Activated CD4-positive, alpha-beta T cell treated with anti-CD3 and anti-CD28 coated beads for 36 hours (primary cell): ENCODE measurements at places on chromosomes 1 and 21. TPM values are rescaled to one million over a fixed set of nuclear protein-coding genes. Genes with fewer than 3 reads are reported as not detected.

- no peak for DNase-seq
- H3K27me3 ChIP-seq = no peaks in the 10 kb centered on the region
- H3K4me1 ChIP-seq = no peaks in the 10 kb centered on the region
- H3K4me3 ChIP-seq = no peak overlapping the region
- no peaks in the 10 kb centered on the region for H3K36me3 ChIP-seq
Measured at GRCh38 chr1:29878501-29878900, 642.2 kb downstream of the PTPRU start.

- H3K27me3 ChIP-seq = peaks cover 38% of the 10 kb centered on the region
- no peak overlapping the region for H3K4me3 ChIP-seq
- H3K27ac ChIP-seq = no peak overlapping the region
- H3K4me1 ChIP-seq = no peaks in the 10 kb centered on the region
- no peaks in the 10 kb centered on the region for H3K36me3 ChIP-seq
Measured at GRCh38 chr1:18353528-18353927, 127.2 kb upstream of the KLHDC7A start.

GRCh38 chr1:210687582-210688279, 359.0 kb downstream of the HHAT start:
- H3K36me3 ChIP-seq = no peaks in the 10 kb centered on the region
- H3K27me3 ChIP-seq = no peaks in the 10 kb centered on the region

- peaks cover 5% of the 10 kb centered on the region for H3K27me3 ChIP-seq
- no peak overlapping the region for H3K4me3 ChIP-seq
- no peaks in the 10 kb centered on the region for H3K36me3 ChIP-seq
- no peak for DNase-seq
- no peaks in the 10 kb centered on the region for H3K4me1 ChIP-seq
Measured at GRCh38 chr1:44591381-44591780, 82.9 kb downstream of the TMEM53 start.

The OLFML3 gene
- not detected for total RNA-seq

DNA sequence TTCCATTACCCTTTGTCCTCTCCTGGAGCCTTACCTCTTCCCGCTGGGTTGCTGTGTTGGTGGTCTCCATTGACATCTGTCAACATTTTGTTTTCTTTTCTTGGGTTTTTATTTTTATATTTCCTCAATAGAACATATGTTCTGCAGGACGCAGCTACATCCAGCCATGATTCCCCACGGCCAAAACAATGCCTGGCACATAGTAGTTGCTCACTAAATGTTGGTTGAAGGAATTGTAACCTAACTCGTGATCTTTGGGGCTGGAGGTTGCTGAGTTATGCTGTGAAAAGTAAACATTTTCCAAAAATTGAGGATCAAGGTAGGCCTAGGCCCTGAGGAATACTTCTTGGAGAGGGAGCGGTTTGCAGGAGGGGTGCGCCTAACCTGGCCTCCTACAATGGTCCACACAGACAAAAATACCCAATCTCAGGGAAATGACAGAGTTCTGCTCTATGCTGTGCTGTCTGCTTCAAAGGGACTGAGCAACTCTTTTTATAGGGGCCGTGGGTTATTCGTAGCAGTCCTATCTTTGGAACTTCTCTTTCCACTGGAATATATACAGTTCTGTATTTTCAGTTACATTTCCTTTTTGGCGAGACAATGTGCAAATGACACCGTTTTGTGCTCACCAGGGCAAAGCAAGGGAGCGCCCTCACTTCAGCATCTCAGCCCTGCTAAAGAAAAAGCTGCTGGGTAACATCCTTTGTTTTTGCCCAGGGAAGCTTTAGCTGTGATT, 1.4 kb downstream of the PDPN start:
- no peaks in the 10 kb centered on the region for H3K36me3 ChIP-seq
- H3K4me1 ChIP-seq = no peaks in the 10 kb centered on the region
- no peak overlapping the region for H3K4me3 ChIP-seq
- DNase-seq = no peak
- H3K27me3 ChIP-seq = peaks cover 50% of the 10 kb centered on the region

The TMEM240 gene
- total RNA-seq = 0.42 TPM

GRCh38 chr1:216430744-216431143, 7.5 kb upstream of the USH2A start:
- no peaks in the 10 kb centered on the region for H3K27me3 ChIP-seq
- no peaks in the 10 kb centered on the region for H3K36me3 ChIP-seq
- H3K4me3 ChIP-seq = no peak overlapping the region
- H3K4me1 ChIP-seq = no peaks in the 10 kb centered on the region
- DNase-seq = no peak

- no peaks in the 10 kb centered on the region for H3K36me3 ChIP-seq
- peaks cover 6% of the 10 kb centered on the region for H3K27me3 ChIP-seq
- DNase-seq = no peak
- no peaks in the 10 kb centered on the region for H3K4me1 ChIP-seq
- H3K27ac ChIP-seq = no peak overlapping the region
Measured at GRCh38 chr1:29629814-29630516, 393.6 kb downstream of the PTPRU start.

DNA sequence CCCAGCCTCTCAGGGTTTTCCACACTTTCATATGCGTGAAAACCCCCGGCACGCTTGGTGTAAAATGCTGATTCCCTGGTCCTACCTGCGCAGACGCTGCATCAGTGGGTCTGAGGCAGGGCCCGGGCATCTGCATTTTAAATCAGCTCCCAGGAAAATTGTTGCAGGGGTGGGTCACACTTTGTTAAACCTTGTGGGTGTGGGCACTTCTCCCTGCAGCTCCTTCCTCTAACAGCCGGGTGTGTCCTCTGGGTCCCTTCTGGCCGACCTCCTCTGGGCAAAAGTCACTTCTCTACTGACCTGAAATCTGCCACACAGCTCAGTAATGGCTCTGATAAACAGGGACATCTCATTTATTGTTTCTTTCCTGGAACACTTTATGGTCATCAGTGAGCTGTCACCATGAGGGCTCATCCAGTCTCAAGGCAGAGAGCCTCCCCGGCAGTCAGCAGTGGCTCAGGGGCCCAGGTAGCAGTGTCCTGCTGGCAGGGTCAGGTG, 52.8 kb upstream of the TMPRSS2 start:
- no peak for DNase-seq
- no peak overlapping the region for H3K4me3 ChIP-seq
- no peaks in the 10 kb centered on the region for H3K36me3 ChIP-seq
- H3K4me1 ChIP-seq = peaks cover 11% of the 10 kb centered on the region

DNA sequence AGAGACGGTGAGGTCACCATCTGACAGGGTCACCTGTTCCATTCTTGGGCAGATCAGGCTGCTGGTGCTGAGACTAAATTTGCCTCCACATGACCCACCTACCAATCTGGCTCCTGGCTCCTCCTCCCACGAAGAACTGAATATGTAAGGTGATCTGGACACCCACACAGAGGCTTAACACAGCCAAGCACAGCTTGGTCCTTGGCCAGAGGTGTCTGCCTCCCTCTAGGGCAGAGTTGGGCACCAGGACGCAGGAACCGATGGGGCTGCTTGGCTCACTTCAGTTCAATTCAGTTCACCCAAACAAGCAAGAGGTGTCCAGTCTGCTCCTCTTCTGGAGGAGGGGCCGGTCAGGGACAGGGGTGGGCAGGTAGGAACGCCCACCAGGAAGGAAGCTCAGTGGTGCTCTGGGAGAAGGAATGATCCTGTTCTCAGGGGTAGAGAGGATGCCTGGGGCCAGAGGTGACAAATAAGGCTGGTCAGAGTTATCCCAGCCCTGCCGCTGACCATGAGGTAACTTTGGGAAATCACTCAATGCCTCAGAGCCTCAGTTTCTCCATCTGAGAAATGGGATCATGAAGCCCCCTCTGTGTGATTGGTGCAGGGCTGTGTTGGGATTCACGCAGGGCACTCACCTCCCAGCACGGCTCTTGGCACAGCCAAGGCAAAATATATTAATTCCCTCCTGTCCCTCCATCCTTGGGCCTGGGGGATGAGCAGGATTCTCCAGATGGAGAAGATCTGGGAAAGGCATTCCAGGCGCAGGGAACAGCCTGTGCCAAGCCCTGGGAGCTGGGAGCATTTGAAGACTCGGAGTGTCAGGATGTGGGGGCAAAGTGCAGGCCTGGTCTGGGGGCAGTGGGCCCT, 284.5 kb downstream of the PTPRU start:
- no peak overlapping the region for H3K27ac ChIP-seq
- no peaks in the 10 kb centered on the region for H3K36me3 ChIP-seq
- no peak for DNase-seq
- H3K4me1 ChIP-seq = no peaks in the 10 kb centered on the region

DNA sequence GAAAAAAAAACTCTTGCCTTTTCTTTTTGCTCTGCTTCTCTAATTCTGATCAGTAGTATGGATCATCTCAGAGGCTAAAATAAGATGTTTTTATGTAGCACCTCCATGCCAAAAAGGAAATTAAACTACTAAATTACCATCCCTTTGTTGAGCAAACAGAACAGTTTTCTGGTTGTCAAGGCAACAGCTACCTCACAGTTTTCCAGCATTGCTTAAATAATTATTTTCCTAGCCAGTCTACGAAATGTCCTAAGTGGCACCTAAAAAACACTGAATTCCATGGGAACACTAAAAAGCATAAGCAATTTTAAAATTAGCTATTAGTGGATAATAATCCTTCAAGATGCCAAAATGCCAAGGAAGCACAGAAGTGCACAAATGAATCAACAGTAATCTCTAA, 61.7 kb downstream of the ARID4B start:
- no peak overlapping the region for H3K4me3 ChIP-seq
- no peaks in the 10 kb centered on the region for H3K27me3 ChIP-seq
- peaks cover 3% of the 10 kb centered on the region for H3K36me3 ChIP-seq
- peaks cover 47% of the 10 kb centered on the region for H3K4me1 ChIP-seq

The CRYAA gene
- total RNA-seq = not detected

DNA sequence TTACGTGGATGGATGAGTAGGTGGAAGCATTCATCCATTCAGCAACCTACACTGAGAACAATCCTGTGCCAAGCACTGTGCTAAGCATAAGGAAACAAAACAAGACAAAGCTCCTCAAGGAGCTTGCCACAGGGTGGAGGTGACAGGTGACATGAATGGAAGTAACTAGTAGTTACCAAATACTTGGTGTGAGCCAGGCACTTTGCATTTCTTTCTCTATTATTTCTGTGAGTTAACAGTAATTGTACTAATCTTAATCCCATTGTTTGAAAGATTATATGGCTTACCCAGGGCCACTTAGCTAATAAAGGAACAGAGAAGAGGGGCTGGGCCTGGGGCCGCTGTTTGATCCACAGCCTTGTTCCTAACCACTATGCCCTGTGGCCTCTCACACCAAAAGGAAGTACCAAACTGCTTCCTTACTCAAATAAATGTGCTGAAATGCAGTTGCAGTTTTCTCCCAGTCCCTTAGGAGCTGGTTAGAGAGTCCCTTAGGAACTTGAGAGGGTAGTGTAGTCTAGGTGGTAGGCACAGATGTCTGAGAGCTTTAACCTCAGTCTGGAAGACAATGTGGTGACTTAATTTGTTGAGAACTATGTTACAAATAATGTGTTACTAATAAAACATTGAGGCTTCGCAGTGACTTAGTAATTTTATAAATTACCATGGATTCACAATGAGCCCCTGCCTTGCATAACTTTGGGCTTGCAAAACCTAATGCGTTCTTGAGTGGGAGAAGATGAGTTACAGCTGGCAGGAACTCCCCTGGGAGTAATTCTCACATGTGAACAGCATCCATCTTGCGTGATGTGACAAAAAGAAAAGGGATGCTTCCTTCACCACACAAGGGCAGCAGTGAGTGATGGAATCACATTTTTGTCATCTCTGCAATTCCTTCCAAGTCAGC, 69.8 kb downstream of the MPZL1 start:
- no peak for DNase-seq
- no peaks in the 10 kb centered on the region for H3K27me3 ChIP-seq
- no peak overlapping the region for H3K4me3 ChIP-seq
- no peak overlapping the region for H3K27ac ChIP-seq

The SPRR2F gene
- not detected for total RNA-seq

The POMGNT1 gene
- 36.5 TPM for total RNA-seq

The NCMAP gene
- total RNA-seq = not detected

GRCh38 chr1:176178316-176178715, 28.8 kb downstream of the COP1 start:
- no peaks in the 10 kb centered on the region for H3K27me3 ChIP-seq
- peaks cover 40% of the 10 kb centered on the region for H3K4me1 ChIP-seq
- H3K4me3 ChIP-seq = peak overlapping the region; percentile 27
- DNase-seq = peak; percentile 11

DNA sequence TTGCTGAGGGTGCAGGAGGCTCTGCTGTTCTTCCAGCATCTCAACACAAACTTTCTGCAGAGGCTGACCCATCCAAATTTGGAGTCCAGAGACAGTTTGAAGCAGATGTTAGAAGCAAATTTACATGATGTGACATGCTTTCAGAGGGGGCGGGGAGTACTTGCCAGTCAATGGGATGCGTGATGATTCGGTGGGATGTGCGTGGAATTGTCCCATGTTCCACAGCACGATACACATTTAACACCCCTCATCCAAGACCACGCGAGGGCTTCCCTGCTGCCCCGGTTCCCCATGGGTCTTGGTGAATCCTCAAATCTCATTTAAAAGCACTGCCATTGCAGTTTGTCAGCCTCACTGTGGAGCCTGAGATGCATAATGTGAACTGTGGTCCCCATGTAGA, 78.6 kb upstream of the TLR5 start:
- no peak overlapping the region for H3K4me3 ChIP-seq
- H3K27ac ChIP-seq = no peak overlapping the region
- H3K4me1 ChIP-seq = peaks cover under 1% of the 10 kb centered on the region
- peaks cover 14% of the 10 kb centered on the region for H3K36me3 ChIP-seq
- H3K27me3 ChIP-seq = no peaks in the 10 kb centered on the region
- DNase-seq = no peak

DNA sequence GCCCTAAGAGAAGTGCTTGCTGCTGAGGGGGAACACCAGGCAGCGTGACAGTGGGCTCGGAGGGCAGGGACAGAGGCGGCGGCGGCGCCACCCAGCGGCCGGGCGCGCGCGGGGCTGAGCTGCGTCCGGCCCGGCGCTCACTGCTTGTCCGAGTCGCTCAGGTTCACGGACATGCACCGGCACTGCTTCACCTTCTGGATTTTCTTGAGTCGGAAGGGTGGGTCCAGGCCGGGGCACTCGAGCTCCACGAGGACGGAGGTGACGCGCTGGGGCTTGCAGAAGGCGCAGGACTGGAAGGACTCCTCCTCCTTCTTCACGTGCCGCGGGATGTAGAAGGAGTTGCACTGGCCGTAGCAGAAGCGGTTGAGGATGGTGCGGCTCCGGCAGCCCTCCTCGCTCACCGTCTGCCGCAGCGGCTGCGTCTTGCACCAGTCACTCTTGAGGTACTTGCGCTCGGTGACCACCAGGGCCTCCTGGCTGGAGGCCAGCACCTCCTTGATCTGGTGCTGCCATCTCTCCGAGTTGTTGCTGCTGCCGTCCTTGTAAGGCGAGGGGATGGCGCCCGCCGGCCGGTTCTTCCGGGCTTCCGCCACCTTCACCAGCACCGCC, 119.0 kb downstream of the GREM2 start:
- H3K27me3 ChIP-seq = peaks cover 4% of the 10 kb centered on the region
- no peaks in the 10 kb centered on the region for H3K36me3 ChIP-seq
- DNase-seq = peak; percentile 37
- H3K27ac ChIP-seq = no peak overlapping the region
- peak overlapping the region; percentile 41 for H3K4me3 ChIP-seq
- H3K4me1 ChIP-seq = no peaks in the 10 kb centered on the region

The LRRC52 gene
- not detected for total RNA-seq

- no peaks in the 10 kb centered on the region for H3K27me3 ChIP-seq
- DNase-seq = peak; percentile 74
- peaks cover 26% of the 10 kb centered on the region for H3K4me1 ChIP-seq
Measured at GRCh38 chr1:109197158-109198042, 16.3 kb upstream of the SARS1 start.

The PADI1 gene
- not detected for total RNA-seq

The COL11A1 gene
- not detected for total RNA-seq

- H3K27ac ChIP-seq = no peak overlapping the region
- no peaks in the 10 kb centered on the region for H3K4me1 ChIP-seq
- peaks cover 24% of the 10 kb centered on the region for H3K27me3 ChIP-seq
- no peak overlapping the region for H3K4me3 ChIP-seq
Measured at GRCh38 chr21:35730325-35730724, 330.0 kb downstream of the SETD4 start.
